ENCODE measurements at places on chromosomes 1 and 21. TPM values are rescaled to one million over a fixed set of nuclear protein-coding genes. Genes with fewer than 3 reads are reported as not detected.

Gene CNN3
- total RNA-seq = 12.8 TPM

Gene VAV3
- total RNA-seq = 6.2 TPM

Gene APOBEC4
- total RNA-seq = not detected

Gene VHLL
- total RNA-seq = not detected

DNA sequence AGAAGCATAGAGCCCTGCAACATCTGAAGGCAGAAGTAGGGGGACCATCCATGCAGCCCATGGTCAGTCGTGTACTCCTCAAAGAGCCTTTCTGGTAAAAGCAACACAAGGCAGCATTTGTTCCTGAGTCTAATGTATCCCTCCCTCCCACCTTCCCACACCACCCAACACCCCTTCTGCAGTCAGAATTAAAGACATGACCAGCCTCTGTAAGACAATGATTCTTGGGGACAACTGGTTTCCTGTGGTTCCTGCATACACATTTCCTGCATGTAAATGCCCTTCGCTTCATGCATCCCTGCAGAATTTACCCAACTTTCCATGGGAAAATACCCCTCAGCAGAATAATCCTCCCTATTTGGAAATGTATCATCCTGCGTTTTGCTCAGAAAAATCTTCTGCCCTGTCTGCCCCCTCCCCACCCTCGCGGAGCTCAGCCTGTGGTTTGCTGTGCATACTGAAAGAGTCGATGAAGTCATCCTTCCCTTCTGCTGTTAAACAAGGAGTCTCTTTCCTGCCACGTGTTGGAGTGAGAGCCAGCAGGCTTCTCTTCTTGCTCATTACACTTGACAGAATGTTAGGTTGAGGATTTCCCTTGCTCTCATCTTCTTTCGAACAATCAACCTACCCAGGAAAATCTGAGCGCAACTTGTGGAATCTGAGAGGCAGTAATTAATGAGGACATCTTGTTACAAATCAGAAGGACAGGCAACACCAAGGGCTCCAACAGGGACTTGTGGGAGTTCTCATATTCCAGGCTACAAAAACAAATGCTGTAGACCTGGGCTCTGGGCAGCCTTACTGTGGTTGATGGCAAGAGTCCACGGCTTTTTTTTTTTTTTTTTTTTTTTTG, 4.7 kb downstream of the TNN start:
- peak; percentile 61 for DNase-seq
- no peak overlapping the region for H3K27ac ChIP-seq
- H3K27me3 ChIP-seq = peaks cover 7% of the 10 kb centered on the region

DNA sequence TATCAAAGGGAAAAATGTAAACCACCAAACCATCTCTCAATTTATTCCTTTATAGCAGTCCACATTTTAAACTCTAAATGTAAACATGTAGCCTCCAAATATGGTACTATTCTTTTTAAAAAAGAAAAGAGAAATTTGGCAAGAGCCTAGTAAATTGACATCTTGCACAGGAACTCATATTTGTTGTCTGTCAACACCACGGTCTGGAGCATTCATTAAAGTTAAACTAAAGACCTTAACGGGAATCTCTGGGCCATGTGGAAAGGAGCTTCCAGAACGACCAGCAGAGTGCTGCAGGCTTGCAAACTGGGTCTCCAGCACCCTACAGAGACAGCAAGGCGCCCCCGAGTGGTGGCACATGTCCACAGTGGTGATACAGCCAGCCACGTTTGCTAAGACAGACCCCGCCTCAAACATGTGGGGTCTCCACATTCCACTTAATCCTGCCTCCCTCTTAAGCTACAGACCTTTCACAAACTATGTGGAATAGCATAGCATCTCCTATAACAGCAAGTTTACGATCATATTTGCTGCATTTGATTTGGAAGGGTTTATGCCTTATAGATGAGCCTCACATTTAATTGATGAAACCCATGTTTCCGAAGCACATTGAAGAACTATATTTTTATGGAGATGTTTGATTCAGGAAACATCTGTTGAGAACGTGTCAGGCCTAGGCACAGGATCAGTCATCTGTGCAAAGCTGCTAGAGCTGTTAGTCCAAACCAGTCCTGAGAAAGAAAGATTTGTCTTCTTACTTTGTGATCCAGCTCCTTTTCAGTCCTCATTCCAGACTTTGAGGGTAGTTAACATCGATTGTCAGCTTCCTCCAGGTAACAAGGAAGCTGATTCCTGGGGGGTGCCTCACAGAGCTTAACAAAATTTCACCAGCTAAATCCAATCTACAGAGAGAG, 96.4 kb upstream of the BACE2 start:
- peak; percentile 9 for DNase-seq
- H3K4me1 ChIP-seq = peaks cover 8% of the 10 kb centered on the region

GRCh38 chr21:44995343-44995941, 55.6 kb downstream of the SLX9 start:
- H3K27ac ChIP-seq = no peak overlapping the region
- H3K4me1 ChIP-seq = no peaks in the 10 kb centered on the region
- H3K4me3 ChIP-seq = no peak overlapping the region
- no peaks in the 10 kb centered on the region for H3K27me3 ChIP-seq

DNA sequence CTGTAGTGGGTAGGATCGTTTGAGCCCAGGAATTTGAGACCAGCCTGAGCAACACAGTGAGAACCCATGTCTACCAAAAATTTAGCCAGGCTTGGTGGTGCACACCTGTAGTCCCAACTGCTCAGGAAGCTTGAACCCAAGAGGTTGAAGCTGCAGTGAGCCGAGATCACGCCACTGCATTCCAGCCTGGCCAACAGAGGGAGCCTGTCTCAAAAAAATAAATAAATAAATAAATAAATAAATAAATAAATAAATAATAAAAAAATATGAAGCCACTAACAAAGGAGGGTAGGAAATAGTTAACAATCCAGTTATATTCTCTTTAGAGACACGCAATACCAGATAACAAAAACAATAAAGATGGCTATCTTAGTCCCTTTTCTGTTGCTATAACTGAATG, 11.9 kb upstream of the CBR3 start:
- no peak overlapping the region for H3K27ac ChIP-seq
- DNase-seq = no peak
- H3K36me3 ChIP-seq = no peaks in the 10 kb centered on the region
- H3K4me3 ChIP-seq = no peak overlapping the region

- H3K27ac ChIP-seq = no peak overlapping the region
- no peaks in the 10 kb centered on the region for H3K36me3 ChIP-seq
- H3K27me3 ChIP-seq = peaks cover 16% of the 10 kb centered on the region
- DNase-seq = no peak
- no peak overlapping the region for H3K4me3 ChIP-seq
These were observed 324.9 kb downstream of the SIPA1L2 start for GRCh38 chr1:232305050-232305449.

DNA sequence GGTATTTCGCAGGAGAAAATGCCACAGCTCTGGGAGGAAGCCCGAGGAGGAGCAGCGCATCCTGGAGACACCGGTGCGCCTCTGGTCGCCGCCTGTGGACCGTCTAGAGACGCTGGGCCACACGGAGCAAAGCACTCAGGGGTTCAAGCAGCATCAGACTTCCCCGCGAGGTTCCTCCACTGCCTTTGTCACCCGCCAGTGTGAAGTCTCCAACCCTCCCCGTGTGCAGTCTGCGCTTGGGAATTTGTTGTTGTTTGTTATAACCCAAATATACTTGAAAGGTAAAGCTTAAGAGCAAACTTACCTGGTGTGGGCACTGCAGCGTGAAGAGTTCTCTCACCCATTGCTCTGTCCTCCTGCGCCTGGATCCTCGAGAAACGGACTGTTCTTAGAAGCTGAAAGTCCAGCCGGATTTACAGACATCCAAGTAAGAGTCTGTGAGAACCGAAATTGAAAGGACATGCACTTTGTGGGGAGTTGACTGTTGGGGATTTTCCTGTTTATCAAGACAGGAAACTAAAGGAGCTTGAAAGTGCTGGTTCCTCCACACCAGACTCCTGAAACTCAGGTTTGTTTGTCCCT, at the start of gene GBP4:
Gene GBP4 (minus strand): TSS at position 452 of the 582 bp plus-strand sequence. CDS start 108 bp downstream, at position 344.
- H3K27ac ChIP-seq = peak within 1 kb of the TSS; percentile 97
- peaks cover 37% of the 10 kb centered on the region for H3K36me3 ChIP-seq
- H3K27me3 ChIP-seq = no peaks in the 10 kb centered on the region
- H3K4me1 ChIP-seq = peaks cover 76% of the 10 kb centered on the region
- peak within 1 kb of the TSS; percentile 92 for H3K4me3 ChIP-seq

GRCh38 chr1:154703170-154703569, 95.2 kb upstream of the ADAR start:
- H3K27me3 ChIP-seq = peaks cover 8% of the 10 kb centered on the region
- DNase-seq = no peak
- H3K36me3 ChIP-seq = no peaks in the 10 kb centered on the region
- H3K4me3 ChIP-seq = no peak overlapping the region
- H3K4me1 ChIP-seq = peaks cover 11% of the 10 kb centered on the region
